Eye (tissue), 1 donor: ENCODE measurements at places on chromosomes 2 and 18.

DNA sequence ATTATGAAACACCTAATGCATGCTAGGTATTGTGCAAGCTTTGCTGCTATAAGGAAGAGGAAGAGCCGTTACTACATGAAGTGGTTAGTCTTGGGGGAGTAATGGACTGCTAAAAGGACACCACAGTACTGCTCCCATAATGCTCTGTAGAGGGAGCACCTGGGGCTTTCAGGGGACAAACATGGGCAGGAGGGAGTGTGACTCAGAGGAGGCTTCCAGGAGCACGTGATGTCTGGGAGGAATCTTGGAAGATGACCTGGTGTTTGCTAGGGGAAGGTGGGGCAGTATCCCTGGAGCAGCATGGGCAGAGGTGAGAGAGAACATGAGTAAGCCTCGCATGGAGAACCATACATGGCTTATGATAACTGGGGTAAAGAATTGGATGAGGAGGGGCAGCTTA, 18.8 kb downstream of the MAPK4 start:
- no peak for DNase-seq

DNA sequence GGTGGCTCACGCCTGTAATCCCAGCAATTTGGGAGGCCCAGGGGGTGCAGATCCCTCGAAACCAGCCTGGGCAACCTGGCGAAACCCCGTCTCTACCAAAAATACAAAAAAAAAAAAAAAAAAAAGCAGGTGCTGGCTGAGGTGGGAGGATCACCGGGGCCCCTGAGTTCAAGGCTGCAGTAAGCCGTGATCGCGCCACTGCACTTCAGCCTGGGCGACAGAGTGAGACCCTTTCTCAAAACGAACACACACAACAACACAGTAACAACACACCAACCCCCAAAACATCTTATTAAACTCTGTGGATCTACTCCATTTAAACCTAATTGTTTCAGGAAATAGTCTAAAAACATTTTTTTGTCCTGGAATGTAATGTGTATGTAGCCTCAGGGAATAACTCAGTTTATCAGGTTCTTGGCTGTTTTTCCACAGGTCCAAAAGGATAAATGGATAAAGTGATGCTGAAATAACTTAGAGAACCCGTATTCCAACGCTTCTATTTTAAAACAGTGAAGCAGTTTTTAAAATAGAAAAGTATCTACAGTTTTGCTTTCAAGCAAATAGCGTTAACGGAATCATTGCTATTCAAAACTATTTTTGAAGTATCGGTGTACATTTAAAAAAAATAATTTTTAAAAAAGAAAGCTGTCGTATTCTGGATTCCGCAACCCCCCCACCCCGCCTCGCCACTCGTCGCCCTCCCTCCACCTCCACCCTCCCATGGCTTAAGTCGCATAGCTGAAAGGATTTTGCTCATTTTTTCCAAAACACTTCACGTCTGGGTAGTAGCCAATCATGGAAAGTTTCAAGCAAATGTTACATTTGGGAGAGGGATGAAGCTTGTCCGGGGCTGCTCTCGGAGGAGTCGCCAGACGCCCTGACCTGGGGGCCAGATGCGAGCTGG, 895 bp upstream of the GLS start:
- peak; percentile 41 for DNase-seq

GRCh38 chr2:6679471-6679870, 186.2 kb downstream of the CMPK2 start:
- DNase-seq: no peak

DNA sequence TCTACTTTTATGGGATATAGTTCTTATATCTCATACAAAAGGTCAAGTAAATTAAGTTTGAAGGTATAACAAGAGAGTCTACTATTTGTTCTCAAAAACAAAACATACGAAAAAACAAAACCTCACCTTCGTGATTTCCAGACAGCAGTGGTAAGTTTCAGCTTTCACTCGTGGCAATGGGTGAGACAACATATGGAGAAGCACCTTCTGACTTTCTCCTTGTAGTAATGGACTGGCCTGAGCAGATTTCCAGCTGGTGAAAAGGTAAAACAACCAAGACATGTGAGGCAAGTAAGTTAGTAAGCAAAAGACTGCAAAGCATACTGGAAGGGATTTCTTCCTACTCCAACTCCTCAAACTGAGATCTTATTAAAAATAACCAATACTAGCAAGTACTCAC, 39.6 kb downstream of the RTTN start:
- DNase-seq: no peak

- DNase-seq: no peak
These were observed 22.0 kb downstream of the EPC2 start for GRCh38 chr2:148666555-148666954.

GRCh38 chr2:233711312-233712008, 1.2 kb upstream of the UGT1A5 start:
- peak; percentile 84 for DNase-seq

DNA sequence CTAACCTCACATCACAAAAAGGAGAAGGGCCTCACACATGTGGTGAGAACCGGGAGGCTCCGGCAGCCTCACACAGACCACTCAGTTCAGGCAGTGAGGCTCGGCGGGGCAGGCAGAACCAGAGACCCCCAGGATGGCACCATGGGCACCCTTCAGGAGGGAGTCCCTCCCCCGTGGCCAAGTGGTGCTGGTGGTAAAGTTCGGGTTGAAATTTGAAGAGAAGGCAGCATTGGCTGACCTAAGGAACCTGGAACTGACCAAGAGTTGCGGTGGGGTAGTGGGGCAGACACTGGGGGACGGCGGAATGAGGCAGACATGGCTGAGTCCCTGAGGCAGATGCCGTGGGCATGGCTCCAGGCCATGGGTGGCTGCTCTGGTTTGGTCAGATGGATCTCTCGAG, 239.3 kb upstream of the MYT1L start:
- no peak for DNase-seq

GRCh38 chr2:200509235-200509611, 645 bp downstream of the KCTD18 start:
- no peak for DNase-seq
